ENCODE measurements at places on chromosomes 7 and 10.

DNA sequence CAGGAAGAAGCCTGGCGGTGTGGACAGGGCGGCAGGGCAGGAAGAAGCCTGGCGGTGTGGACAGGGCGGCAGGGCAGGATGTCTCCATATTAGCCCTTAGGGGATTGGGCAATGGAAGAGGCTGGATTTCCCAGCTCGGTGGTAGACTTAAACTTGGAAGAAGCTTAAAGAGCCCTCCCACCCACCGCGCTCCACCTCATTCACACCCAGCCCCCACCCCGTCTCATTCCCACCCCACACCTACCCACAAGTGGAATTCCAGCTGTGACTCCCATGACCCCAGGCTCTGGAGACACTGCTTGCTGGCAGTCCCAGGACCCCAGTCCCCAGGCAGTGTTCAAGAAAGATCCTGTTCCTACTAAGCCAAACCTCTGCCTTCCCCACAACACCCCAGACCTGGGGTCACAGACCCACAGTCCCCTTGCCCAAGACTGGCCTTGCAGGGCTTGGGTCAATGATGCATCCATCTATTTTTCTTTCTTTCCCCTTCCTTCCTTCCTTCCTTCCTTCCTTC lies 34.0 kb downstream of the SPDYE6 start:
- DNase-seq, result no peak

- peak; percentile 64 for DNase-seq
Observed at GRCh38 chr10:69703766-69704630, 74.0 kb downstream of the FAM241B start.

GRCh38 chr10:6721964-6722615 lies 142.0 kb upstream of the PRKCQ start:
- peak; percentile 90 for DNase-seq

DNA sequence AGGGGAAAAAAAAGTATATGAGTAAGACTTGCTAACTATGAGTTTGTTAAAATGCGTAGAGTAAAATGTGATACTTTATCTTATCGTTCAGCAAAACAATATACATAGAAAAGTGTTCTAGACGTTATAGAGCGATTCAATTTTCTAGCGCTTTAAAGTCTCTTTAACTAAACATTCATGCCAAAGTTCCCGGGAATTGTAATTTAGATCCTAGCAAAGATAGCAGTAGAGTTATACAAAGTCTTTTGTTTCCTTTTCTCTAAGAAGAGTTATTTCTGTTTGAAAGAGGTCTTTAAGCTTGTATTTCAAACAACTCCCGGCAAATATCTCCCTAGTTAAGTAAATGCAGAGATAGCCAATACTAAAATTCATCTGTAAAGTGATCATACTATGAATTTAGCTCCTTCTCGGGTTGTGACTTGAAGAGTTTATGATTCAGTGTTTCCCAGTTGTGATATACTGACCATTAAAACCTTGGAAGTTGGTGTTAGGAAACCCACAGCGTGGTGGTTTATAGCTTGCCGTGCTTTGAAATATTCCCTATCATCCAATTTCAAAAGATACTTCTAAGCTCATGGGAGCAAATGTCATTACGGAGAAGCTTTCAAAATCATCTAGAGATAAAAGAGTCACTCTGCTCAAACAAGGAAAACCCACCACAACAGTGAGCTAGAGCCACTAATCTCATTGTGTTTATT lies 171.7 kb downstream of the CSTF2T start:
- DNase-seq, result no peak

DNA sequence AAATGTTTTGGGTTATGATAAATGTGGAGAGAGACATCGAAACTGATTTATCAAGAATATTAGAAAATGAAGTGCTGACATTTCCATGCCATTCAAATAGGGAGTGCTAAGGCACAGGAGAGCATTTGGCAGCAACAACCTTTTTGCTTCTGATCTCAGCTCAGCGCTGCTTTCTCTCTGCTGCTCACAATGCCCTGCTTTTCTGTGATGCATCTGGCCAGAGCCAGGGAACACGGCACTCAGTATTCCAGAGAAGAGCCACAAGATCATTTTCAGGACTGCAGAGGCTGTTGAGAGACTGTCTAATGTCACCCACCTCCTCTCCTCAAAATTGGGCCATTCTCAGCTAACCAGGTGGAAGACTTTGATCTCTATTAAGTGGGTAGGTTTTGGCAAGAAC lies 28.1 kb downstream of the INSYN2A start:
- no peak for DNase-seq

DNA sequence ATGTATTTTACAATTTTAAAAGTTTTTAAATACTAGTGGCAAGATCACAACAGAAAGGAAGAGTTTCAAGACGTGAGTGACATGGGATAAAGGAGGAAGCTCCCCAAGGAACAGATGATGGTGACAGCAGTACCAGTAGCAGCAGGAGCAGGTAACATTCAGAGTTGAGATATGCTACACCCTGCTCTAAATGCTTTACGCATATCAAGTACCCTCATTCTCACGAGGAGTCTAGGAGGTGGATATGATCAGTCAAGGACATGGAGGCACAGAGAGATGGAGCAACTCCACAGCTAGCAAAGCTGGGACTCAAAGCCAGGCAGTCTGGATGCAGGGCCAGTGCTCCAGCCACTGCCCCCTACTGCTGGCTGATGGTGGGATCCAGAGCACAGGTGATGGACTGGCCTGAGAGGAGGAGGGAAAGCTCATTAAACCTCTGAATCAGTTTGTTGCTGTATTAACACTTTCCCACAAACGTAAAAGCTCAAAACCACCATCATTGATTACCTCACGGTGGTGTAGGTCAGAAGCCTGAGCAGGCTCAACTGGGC lies 17.5 kb downstream of the RP9 start:
- no peak for DNase-seq

GRCh38 chr7:55202150-55202913 lies 162.8 kb upstream of the LANCL2 start:
- no peak for DNase-seq

DNA sequence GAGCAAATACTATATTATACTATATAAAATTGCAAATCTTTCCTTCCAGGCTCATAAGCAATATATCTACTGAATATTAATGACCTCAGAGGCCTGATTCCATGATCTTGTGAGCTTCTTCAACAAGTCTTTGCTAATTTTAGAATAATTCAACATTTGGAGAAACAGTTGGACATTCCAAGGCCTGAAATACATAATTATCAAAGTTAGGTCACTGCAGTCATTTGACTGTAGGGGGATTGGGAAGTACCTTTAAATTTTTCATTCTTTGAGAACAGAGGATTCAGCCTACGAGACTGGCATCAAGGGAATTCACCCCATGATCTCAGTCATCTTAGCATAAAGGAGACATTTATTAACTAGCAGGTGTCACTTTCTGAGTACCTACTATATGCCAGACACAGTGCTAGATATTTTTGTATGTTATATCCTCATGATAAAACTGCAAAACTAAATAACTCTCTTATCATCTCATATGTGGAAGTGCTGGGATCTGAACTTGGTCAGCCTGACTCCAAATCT lies 85.4 kb downstream of the DOCK4 start:
- DNase-seq, result no peak

DNA sequence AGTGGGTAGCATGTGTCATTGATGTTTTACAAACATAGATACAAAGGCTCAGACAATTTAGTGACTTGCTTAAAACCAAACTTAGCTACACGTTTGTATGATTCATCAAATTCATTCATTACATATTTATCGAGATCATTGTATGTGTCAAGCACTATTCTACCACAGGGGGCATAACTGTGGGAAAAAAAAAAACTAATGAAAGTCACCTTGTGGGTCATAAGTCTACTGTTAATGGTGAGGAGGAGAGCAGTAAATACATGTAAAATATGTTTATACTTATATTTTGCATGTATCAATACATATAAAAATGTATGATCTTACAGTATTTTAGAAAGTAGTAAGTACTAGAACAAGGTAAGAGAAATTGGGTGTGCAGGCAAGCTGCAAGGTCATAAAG lies 933.8 kb downstream of the IPMK start:
- no peak for DNase-seq

- DNase-seq, result no peak
Observed at GRCh38 chr7:96074871-96075270, 247.0 kb downstream of the SLC25A13 start.

- no peak for DNase-seq
Observed at GRCh38 chr10:47360419-47361040, 12.4 kb downstream of the RBP3 start.

DNA sequence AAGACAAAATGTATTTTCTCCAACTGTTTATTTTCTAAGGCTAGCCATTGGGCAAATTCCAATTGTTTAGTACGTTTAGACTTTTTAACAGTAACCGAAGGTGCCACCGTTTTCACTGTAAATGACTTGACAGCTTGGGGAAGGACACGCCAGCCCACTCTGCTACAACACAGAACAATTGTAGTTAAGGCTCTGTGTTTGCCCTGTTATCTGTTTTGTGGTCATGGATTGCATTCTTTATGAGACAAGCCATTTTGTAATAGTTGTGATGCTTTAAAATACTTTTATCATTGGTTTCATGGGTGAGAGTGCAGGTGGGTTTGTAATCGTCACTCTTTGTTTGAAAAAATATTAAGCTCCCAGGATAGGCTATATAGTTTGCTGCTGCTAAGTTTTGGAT lies 6.6 kb upstream of the PITRM1 start:
- no peak for DNase-seq

DNA sequence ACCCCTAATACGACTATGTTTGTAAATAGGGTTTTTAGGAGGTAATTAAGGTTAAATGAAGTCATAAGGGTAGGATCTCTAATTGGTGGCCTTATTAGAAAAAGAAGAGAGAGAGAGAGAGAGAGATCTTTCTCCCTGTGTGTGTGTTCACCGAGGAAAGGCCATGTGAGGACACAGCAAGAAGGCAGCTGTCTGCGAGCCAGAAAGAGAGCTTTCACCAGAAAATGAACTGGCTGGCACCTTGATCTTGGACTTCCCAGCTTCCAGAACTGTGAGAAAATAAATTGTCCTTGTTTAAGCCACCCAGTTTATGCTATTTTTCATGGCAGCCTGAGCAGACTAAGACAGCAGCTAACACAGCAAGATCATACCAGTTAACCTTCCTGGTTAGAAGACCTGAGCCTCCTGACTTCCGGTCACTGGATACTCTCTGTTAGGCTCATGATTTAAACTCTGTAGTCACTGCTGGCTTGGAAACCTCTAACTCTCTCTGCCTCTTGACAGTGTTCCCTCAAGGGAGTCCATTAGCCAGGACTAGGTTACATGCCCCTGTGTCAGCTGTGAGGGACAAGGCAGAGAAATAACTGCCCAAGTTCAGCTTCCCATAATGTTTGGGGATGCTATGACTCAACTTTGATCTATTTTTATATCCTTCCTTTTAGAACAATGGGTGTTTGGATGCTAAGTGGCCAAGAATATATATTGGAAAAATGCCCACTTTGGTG lies 102.3 kb downstream of the DYNC1I1 start:
- no peak for DNase-seq

- DNase-seq, result no peak
Observed at GRCh38 chr10:102311025-102311420, 65.7 kb downstream of the GBF1 start.

- DNase-seq, result no peak
Observed at GRCh38 chr10:70232859-70233108, 445 bp downstream of the PPA1 start.

- no peak for DNase-seq
Observed at GRCh38 chr7:124722292-124722691, 43.3 kb downstream of the GPR37 start.

DNA sequence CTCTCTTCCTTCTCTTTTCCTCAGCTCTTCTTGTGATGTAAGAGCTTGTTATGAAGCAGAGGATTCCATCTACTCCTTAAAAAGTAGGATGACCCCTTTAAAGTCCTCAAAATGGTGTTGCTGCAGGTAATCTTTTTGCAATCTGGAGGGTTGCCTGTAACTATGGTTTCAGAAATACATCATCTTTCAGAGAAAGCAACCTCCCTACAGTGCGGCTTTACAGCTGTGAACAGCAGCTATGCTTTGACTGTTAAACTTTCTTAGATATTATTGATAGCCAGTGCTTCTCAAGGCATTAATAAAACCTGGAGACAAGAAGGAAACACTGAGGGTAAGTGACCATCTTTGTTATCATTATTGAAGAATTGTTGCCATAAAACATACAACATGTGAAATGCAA lies 86.6 kb upstream of the MDFIC start:
- no peak for DNase-seq

- peak; percentile 25 for DNase-seq
Observed at GRCh38 chr7:131625817-131626372, 69.5 kb upstream of the PODXL start.

GRCh38 chr10:103982639-103983038 lies 15.7 kb downstream of the SLK start:
- DNase-seq, result no peak

DNA sequence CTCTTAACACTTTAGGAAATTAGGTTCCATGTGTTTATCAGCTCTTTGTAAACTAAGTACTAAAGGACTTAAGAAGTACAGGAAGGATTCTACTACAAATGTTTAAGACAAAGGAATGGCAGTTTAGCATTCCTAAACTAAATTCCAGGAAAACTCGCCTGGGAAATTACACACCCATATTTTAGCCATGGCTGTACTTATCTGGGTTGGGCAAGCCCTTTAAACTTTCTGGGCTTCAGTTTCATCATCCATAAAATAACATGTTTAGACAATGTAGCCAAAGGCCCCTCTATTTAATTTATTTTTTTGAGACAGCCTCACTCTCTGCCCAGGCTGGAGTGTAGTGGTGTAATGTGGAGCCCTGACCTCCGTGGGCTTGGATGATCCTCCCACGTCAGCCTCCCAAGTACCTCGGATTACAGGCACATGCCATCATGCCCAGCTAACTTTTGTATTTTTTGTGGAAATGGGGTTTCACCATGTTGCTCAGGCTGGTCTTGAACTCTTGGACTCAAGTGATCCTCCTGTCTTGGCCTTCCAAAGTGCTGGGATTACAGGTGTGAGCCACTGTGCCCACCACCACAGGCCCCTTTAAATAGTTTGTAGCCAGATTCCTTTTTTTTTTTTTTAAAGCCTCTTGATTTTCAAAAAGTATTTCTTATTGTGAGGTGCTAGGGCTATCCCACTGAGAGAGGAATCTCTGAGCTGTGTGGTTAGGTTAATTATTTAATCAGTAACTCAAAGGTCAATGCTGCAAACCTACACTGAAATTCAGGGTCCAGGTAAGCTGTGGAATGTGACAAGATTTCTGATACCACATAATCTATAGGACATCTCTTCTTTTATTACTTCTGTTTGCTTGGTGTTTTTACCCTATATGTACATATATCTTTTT lies 32.1 kb downstream of the TMEM60 start:
- DNase-seq, result peak; percentile 10

GRCh38 chr7:15821484-15822427 lies 135.3 kb upstream of the MEOX2 start:
- no peak for DNase-seq

- no peak for DNase-seq
Observed at GRCh38 chr10:91378061-91378460, 32.1 kb upstream of the HECTD2 start.

DNA sequence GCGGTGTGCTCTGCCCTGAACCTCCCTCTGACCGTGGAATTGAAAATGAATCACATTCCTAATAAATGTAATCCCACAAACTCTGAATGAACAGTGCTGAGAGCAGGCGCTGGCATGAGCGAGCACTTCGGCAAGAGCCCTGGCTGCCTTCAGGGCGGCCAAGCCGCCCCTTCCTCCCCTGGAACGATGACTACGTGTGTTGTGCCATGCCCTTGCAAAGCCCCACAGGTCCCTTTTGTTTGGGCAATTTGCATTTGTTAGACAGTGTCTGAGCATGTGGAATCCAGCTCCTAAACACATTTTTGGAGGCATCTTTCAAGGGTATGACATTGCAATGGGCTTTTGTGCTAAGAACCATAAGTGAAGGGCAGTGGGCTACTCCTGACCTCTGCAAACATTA lies 95.6 kb upstream of the MKI67 start:
- DNase-seq, result no peak

- DNase-seq, result no peak
Observed at GRCh38 chr7:158050441-158050977, 537.1 kb downstream of the PTPRN2 start.

Measured in AG09309 (cell line).